ENCODE measurements at places on chromosomes 2 and 18.

- no peak for DNase-seq
Measured at GRCh38 chr2:73561422-73561821, 80.8 kb downstream of the NAT8 start.

DNA sequence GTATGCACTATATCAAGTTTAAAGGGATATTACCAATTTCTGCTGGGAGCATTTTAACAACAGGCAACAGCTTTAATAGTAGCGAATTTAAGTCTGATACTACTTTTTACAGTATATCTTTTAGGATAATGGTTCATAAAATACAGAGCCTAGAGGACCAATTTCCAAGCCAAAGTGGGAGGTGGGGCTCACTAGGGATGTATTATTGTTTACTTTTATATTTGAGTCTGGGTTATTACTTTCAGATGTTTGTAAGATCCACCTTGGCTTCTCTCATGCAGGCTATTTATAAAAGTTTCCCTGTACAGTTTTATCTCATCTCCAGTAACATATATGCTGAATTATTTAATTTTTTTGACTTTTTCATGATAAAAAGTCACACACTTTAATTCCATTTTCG is 242.0 kb downstream of the CMPK2 start:
- DNase-seq: no peak

DNA sequence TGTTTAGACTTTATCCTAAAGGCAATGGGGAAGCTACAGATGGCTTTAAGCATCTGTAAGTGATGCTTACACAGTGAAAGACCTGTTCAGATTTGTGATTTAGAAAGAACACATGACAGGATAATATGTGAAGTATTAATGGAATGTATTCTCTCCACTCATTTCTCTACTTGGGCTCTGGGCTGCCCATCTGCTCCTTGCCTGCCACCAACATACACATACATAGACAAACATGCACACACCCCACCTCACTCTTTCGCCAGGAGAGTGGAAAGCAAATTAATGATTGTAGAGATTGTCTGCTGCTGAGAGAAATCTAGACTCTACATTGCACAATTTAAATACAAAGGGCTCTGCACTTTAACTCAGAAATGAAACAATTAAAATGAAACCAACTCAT is 61.0 kb upstream of the NFE2L2 start:
- no peak for DNase-seq

GRCh38 chr2:215417400-215417951 is 18.4 kb downstream of the FN1 start:
- no peak for DNase-seq

GRCh38 chr2:219368690-219369191 is 19.0 kb downstream of the DNPEP start:
- DNase-seq: no peak

DNA sequence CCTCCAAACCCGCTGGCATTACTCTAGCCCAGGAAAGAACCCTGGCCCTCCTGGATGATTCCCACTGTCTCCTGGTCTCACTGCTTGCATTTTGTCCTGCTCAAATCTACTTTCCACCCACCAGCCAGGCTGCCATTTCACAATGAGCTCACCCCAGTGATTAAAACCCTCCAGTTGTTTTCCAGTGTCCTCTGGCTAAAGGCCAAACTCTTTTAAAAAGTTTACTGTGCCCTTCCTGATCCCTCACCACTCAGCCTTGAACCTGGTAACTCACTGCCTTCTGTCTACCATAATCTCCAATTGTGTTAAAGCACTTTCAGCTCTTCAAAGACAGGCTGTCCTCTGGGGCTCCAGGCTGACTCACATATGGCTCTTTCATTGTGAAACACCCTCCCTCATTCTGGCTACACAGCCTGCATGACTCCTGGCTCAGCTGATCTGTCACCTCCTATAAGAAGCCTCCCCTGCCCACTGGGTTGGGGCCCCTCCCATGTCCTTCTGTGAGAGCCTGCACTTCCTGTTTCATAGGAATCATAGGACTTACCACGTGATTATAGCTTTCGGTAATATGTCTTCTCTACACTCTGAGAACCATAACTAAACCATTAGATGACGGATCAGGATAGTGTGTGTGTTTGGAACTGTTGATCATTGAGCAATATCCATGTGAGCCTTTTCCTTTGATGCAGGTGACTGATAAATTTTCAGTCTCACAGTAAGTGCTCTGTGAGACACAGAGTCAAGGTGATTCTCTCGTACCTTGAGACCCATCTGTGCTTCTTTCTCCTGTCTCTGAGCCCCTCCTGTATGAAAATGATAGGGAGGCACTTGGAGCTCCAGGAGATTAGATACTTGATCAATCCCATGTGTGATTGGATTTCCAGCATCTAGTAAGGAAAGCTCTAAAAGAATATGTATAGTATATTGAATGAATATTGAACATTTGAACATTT is 590.8 kb upstream of the ID2 start:
- DNase-seq: no peak

- no peak for DNase-seq
Measured at GRCh38 chr2:215619022-215619958, 183.4 kb upstream of the FN1 start.

- no peak for DNase-seq
Measured at GRCh38 chr2:215862351-215862771, 151.0 kb downstream of the MREG start.

DNA sequence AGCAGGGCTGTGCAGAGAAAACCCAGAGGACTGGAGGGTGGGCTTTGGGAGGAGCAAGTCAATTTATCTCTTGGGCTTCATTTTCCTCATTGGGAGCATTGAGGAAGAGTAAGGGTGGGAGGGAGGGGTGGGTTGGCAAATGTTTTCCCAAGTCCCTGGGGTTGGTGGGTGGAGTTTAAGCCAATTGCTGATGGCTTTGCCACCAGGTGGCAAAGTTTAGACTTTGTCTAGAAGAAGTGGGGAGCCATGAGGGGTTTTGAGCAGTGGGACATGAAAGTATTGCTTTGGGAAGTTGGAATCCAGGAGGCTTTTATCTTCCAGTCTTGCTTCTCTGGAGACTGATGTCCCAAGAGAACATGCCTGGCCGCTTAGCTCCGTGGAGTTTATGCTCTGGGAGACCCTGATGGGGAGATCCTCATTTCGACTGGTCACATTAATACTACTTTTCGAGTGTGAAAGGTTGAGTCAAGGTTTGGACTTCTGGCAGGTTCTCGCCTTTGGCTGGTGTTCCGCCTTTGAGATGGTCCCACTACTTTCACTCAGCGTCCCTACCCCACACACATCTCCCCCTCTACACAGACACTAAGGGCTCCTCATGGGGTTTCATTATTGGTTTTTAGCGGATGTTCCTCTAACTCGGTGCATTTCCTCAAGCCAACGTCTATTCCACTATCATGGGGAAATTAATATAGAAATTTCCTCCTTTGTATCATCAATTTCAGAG is 126.7 kb downstream of the PRKCE start:
- DNase-seq: no peak

DNA sequence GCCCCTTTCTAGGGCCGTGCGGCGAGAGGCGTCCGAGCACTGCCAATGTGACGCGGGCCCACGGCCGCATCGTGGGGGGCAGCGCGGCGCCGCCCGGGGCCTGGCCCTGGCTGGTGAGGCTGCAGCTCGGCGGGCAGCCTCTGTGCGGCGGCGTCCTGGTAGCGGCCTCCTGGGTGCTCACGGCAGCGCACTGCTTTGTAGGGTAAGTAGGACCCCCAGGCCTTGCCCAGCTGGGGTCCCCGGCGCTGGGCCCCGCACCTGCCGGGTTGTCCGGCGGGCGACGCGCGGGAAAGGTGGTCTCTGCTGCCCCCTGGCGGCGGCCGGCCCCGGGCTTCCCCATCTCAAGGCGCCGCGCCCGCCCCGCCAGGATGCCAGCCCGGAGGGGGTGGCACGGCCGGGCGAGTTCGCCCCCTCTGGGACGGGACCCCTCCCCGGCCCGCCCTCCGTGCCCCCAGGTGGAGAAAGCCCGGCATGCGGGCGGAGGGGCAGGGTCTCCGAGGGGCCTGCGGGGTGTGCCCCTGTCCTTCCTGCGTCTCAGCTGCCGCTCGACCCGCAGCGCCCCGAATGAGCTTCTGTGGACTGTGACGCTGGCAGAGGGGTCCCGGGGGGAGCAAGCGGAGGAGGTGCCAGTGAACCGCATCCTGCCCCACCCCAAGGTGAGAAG is 1.9 kb downstream of the PRSS56 start:
- DNase-seq: no peak
